ENCODE measurements at places on chromosomes 12 and 14.

GRCh38 chr14:101234999-101235334 is 326.3 kb upstream of the DIO3 start:
- no peak for DNase-seq

- DNase-seq, result no peak
Observed at GRCh38 chr14:64388533-64389285, 556 bp downstream of the MTHFD1 start.

DNA sequence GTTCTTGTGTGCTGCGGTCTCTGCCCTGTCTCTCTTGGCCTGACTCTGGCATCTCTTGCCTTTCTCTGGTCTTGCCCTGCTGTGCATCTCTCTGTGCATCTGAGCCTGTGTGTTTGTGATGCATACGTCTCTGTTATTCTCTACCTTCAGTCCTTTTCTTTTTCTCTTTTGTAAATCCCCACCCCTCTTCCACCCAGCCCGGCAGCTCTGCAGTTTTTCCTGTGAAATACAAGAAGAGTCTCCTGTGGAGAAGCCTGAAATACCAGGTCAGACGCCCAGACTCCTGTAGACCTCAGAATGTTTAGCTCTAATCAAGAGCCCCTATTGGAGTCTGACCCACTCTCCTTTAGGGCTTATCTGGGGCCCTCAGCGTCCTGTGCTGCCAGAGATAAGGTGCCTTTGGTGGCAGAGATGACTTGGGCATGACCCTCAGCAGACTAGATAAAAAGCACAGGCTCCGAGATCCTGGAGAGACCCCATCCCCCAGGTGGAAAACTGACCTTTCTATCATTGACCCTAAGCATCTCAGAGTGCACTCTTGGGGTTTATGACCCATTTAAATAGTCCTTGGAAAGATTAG is 167.5 kb upstream of the SRRM4 start:
- no peak for DNase-seq

DNA sequence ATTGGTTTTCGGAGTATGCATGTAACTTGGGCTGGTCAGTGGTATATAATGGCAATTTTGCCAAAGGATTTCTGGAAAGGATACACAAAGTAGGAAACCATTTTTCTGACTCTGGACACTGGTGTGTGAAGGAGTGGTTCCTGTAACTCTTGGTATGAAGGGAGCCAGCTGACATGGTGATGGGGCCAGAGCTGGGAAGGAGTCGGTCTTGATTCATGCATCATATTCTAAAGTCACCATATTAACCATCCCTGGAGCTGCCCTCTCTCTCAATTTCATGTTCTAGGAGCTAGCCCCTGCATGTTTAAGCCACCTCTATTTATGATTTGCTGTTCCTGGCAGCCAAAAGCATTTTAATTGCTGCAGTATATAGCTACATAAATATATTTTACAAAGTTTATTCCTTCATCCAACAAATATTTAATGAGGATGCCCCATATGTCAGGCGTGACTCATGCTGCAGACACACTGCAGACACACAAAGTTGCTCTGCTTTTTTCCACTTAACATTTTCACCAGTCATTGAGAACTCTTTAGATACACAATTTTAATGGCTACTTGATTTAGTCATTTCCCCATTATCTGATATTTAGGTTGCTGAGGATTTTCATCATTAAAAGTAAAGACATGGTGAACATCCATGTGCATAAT is 78.7 kb upstream of the PSMC1 start:
- no peak for DNase-seq

GRCh38 chr12:20646239-20646827 is 48.8 kb upstream of the SLCO1C1 start:
- no peak for DNase-seq

DNA sequence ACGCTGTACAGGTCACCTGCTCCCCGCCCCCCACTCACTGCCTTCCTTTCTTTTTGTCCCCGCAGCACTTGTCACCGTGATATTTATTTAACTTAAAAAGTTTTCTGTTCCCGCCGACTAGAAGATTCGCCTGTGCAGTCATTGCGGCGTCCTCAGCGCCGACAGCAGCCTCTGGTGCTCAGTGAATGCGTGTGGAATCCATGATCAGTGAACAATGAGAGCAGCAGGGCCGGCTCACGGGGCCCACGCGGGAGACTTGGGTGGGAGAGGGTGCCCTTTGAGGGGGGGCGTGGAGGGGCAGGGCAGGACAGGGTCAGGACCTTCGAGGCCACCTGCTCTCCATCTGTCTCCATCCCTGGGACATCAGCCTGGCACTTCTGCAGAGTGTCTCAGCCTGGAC is 24.5 kb downstream of the BEGAIN start:
- no peak for DNase-seq

DNA sequence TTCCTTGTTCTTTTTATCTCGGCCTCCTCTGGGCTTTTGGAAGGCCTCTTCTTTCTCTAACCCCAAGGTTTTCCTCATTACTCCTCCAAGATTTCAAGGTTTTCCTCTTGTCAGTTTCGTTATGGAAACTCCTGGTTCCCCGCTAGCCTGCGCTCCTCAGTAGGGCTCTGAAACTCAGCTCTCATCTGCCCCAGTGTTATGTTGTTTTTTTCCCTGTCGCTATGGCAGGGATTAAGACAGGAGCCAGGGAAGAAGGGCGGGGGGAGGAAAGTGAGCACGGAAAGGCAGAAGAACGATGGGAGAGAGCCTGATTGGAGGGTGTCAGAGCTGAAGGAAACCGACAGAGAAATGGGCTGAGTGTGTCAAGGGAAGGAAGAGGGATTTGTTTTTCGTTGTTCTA is 26.5 kb upstream of the JDP2 start:
- DNase-seq, result no peak

DNA sequence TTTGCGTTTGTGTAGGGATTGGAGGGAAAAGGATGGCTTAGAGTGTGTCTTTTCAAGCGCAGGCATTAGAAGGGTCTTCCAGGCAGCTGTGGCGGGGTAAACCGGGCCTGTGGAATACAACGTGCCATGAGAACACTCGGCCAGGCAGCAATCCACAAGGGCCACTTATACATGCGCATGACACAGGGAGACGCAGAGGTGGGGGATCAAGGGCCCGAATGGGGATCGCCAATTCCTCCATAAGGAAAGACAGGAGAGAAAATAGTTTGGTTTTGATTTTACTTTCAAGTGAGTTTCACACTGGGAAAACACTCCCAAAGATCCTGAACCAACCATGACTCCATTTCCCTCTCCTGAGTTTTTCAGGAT is 71.6 kb downstream of the SPRING1 start:
- DNase-seq, result no peak

DNA sequence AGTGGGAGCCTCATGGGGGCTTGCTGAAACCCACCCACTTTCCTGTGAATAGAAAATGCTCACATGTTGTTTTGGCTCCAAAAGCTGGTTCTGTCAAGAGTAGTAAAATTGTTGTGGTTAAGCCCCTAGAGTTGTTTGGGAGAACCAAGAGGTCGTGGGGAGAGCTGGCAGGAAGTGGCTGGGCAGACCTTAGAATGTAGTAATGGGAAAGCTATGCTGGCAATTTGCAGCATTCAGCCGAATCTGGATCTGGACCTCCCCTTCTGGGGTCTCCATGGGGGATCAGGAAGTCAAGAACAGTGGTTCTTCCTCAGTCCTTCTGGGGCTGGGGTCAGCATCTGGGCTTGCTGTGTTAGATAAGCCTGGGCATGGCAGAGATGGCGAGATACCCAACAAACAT is 150.6 kb upstream of the TBX3 start:
- no peak for DNase-seq

GRCh38 chr12:119592232-119592631 is 1.3 kb upstream of the TMEM233 start:
- DNase-seq, result no peak

DNA sequence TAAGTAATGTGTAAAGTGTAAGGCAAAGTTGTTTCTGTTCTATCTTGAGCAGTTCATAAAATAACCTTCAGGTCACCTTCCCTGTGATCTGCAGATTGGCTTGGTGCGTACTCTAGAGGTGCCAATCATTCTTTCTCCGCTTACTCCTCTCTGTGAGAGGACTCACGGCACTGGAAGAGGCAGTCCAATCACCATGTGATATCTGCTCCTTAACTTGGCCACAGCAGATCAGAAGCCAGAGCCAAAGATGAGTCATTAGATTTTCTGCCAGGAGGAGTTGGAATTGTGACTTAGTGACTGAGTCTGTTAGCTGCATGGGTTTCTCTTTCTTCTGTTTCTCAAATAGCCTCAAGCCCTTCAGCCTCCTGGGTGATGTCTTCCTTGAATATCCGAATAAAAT is 165.5 kb downstream of the SLC41A2 start:
- no peak for DNase-seq

GRCh38 chr14:50970886-50971781 is 26.9 kb upstream of the PYGL start:
- no peak for DNase-seq
